ENCODE measurements at places on chromosomes 16 and 17.
A peak's percentile ranks its signal among the peaks of the same experiment; 100 is the strongest.

DNA sequence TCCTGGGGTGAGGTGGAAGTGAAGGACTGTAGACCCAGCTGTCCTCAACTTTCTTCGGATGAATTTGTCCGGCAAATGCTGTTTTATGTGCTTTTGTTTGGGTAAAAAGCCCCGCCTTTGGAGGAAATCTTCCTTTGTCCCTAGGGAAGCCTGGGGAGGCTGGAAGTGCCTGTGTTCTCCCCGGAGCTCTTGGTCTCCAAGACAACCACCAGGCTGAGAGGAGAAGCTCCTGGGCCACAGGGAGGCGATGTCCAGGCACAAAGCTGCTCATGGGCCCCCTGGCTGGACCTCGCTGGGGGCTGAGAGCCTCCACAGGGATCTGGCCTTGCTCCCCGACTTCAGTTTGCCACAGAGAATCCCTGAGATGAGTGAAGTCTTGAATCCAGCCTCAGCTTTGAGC lies 293.1 kb upstream of the N4BP1 start:
- no peak for DNase-seq

- no peak for DNase-seq
Observed at GRCh38 chr17:55730808-55731207, 8.1 kb upstream of the TMEM100 start.

DNA sequence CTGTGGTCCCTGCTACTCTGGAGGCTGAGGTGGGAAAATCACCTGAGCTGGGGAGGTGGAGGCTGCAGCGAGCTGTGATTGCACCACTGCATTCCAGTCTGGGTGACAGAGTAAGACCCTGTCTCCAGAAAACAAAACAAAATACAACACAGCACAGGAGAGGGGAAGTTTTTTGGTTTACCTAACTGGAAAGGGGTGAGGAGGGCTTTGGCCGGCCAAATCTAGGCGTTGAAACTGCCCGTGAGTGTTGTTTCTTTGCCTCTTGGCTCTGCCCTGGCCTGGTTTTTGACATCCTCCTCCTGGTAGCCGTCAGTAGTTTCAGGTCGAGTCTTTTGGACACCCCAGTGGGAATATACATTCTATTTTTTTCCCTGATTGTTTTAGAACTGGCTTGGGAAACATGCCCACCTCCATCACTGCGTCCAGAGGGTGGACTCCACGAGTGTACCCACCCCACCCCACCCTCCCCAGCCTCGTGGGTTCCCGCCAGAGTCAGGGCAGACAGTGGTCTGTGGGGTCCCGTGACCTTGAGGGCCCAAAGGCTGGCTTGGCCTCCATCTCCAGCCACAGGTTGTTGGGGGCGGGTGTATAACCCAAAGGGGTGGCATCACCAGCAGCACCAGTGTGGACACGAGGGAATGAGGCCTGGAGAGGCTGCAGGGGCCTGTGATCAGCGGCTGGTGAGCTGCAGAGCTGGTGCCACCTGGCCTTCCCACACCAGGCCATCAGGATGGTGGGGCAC lies 42.7 kb downstream of the NT5M start:
- no peak for DNase-seq

DNA sequence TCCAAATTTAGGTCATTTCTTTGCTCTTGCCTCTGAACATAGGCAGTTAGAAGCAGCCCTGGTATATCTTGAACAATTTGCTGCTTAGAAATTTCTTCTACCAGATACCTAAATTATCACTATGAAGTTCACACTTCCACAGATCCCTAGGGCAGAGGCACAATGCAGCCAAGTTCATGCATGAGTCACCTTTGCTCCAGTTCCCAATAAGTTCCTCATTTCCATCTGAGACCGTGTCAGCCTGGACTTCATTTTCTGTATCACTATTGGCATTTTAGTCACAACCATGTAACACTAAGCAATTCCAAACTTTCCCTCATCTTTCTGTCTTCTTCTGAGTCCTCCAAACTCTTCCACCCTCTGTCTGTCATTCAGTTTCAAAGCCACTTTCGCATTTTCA lies 45.0 kb downstream of the KCNJ16 start:
- no peak for DNase-seq

DNA sequence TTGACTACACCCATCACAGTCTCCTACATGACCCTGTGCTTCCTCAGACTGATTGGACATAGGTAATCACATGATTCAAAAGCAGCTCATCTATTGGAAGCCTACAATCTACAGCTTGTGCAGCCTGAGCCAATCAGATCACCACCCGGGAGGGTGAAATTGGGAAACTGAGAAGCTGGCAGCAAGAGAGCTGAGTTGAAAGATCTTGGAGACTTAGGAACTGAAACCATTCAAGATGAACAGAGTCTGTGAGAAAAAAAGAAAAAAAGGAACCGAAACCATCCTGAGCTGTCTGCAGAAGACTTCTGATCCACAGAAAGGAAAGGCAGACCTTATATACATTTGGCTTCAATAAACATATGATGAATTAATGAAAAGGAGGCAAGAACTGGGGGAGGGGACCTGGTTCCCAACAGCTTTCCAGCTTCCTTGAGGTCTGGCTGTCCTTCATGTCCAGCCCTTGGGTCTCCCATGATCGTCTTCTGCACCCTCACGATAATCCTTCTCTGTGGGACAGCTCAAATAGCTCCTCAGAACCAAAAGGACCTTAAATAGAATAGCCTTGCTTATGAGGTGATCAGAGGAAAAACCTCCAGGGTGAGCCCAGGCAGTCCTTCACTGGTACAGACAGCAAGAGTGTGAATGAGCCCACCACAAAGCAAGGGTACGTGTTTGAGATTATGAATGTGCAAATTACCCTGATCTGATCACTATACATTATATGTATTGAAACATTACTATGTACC lies 32.6 kb downstream of the PLXDC1 start:
- peak; percentile 14 for DNase-seq

- DNase-seq, result no peak
Observed at GRCh38 chr16:20259541-20259940, 67.8 kb downstream of the GP2 start.

DNA sequence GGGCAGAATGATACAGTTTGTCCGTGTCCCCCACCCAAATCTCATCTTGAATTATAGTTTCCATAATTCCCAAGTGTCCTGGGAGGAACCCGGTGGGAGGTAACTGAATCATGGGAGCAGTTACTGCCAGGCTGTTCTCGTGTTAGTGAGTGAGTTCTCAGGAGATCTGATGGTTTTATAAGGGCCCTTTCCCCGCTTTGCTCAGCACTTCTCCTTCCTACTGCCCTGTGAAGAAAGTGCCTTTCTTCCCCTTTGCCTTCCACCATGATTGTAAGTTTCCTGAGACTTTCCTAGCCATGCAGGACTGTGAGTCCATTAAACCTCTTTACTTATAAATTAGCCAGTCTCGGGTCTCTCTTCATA lies 28.9 kb upstream of the SEC14L1 start:
- DNase-seq, result no peak
